ENCODE measurements at places on chromosomes 7 and 10.

- no peak for DNase-seq
Observed at GRCh38 chr10:103038570-103038969, 120.5 kb downstream of the CNNM2 start.

DNA sequence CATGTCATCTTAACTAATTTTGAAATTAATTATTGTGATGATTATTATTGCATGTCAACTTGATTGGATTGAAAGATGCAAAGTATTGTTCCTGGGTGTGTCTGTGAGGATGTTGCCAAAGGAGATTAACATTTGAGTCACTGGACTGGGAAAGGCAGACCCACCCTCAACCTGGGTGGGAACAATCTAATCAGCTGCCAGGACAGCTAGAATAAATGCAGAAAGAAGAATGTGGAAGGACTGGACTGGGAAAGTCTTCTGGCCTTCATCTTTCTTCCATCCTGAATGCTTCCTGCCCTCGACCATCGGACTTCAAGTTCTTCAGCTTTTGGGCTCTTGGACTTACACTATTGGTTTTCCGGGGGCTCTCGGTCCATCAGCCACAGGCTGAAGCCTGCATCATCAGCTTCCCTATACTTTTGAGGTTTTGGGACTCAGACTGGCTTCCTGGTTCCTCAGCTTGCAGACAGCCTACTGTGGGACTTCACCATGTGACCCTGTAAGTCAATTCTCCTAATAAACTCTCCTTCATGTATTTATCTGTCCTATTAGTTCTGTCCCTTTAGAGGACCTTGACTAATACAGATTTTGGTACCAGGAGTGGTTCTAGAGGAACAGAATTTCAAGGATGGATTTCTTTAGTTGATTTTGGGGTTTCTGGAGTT is 959.8 kb downstream of the ANKRD7 start:
- DNase-seq: no peak

GRCh38 chr7:54827734-54828133 is 68.7 kb upstream of the SEC61G start:
- no peak for DNase-seq

DNA sequence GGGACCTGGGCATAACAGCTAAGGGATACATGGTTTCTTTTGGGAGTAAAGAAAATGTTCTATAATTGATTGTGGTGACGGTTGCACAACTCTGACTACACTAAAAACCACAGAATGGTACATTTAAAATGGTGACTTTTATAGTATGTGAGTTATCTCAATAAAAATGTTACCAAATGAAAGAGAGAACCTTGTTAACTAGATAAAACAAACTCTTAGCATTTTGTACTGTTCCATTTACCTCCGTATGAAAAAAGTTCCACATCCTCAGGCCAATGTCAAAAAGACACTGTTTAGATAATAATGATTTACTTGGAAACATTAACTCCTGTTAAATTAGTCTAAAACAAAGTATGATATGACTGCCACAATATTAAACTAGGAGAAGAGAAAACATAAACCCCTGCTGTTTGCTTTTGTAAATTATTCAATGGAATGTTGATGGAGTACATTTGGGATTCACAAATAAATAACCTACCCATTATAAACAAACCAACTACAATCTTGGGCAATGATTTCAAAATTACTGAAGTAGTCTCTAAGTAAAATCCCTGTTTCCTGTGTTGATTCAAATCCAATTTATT is 60.7 kb downstream of the SMURF1 start:
- no peak for DNase-seq

GRCh38 chr10:99569253-99569939 is 36.7 kb downstream of the NKX2-3 start:
- no peak for DNase-seq

DNA sequence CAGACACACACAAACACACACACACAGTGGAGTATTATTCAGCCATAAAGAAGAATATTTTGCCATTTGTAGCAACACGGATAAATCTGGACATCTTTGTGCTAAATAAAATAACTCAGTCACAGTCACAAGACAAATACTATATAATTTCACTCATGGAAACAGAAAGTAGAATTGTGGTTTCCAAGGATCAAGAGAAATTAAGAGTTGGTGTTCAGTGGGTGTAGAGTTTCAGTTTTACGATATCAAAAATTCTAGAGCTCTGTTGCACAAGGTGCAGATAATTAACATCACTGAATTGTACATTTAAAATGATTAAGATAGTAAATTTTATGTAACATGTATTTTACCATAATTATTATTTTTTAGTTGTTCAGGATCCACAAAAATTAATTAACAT is 1235.0 kb downstream of the XPNPEP1 start:
- no peak for DNase-seq

GRCh38 chr7:69907720-69908119 is 309.4 kb downstream of the AUTS2 start:
- DNase-seq: no peak

- DNase-seq: no peak
Observed at GRCh38 chr7:69748530-69748929, 150.3 kb downstream of the AUTS2 start.

- DNase-seq: no peak
Observed at GRCh38 chr7:50631639-50632038, 66.4 kb upstream of the DDC start.

- no peak for DNase-seq
Observed at GRCh38 chr10:15280974-15281373, 90.1 kb downstream of the FAM171A1 start.
